ENCODE measurements at places on chromosomes 4 and X.

- DNase-seq = no peak
Measured at GRCh38 chrX:72392816-72393800, 87.4 kb upstream of the CITED1 start.

DNA sequence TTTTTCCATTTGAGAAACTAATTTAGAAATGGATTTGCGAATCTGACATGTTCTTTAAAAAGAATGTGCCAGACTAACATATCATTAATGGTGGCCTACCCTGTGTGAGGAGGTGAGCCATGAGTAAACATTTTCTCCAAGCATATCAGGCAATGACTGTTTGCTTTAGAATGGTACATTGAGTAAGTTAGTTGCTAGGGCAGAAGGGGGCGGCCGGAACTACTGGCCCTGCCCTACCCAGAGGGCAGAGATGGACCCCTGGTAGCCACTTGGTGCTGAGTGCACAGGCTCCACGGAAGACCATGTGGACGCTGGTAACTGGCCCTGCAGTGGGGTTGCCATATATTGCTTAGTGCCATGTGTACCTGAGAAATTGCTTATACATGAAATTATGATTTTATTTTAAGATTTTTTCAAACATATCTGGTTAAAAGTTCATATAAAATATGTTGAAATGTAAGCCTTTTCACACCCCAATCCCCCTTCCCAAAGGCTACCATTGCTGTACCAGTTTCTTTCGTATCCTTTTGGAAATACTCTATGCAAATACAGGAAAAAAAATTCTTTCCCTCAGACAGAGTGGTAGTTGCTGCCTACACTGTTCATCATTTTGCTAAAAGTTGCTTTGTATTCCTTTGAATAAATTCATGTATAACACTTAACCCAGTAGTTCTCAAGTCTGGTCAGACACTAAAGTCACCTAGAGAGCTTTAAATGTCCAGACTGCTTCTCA lies 8.8 kb downstream of the FNIP2 start:
- DNase-seq = no peak

DNA sequence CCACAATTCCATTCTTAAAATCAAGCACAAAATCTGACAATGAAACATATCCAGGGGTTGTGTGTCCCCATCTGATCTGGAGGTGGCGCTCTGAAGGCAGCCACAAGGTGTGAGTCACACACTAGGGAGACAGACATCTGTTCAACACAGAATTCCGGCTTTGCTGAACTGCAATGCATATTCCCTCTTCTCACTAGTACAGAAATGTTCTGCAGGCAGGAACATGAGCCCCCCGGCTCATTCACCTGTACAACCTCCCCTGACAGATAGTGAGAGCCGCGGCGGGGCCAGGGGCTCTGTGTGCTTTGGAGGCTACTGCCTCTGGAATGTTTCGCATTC lies 41.9 kb downstream of the WDR1 start:
- DNase-seq = no peak

- no peak for DNase-seq
Measured at GRCh38 chrX:46727441-46727840, 31.5 kb downstream of the SLC9A7 start.

DNA sequence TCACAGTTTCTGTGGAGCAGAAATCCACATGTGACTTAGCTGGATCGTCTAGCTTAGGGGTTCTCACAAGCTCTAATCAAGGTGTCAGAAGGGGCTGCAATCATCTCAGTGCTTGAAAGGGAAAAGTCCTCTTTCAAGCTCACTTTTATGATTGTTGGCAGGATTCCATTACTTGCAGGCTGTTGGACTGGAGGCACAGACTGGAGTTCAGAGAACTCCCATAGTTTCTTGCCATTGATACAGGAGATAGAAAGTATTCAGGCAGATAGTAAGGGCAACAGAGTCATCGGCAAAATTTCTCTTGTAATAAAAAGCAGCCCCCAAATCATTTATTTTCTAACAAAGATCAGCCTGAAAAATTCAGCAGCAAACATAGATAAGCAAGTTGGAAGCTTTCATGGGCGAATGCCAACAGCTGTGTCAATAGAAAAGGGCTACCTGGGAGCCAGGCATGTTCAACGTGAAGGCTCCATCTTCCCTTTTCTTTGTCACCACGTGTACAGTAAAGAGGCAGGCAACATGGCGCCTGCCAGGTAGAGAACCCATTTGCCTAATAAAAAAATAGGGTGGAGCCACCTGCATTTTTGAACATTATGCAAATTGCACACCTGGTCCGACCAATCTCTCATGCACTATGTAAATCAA lies 64.4 kb downstream of the CXCL13 start:
- no peak for DNase-seq

- no peak for DNase-seq
Measured at GRCh38 chrX:118772051-118772450, 44.6 kb downstream of the IL13RA1 start.

GRCh38 chr4:136012220-136012619 lies 1520.1 kb downstream of the PCDH18 start:
- no peak for DNase-seq

DNA sequence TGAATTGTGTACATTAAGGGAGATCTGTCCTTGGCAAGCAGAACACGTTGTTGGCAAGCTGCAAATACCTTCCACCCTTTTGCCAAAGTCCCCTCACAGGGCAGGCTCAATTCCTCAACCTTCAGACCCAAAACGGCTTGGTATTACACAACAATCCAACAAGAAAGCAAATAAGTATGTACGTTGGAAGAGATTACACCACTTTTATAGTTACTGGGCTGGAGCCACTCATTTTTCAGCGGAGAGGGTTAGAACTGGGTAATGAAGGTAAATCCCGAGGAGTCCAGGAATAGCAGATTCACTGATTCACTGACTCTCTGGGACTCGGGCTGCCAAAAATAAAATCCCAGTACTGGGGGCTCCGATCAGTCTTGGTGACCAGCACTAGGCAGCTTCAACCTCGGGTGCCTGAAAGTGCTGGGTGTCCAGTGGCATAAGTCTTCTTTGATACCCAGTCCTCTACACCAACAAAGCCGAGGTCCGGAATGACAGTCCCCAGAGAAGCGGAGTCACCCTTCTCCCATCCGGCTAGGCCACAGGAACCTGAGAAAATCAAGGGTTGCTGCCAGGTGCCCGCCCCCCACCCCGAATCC lies 587 bp downstream of the TIMM8A start:
- no peak for DNase-seq

DNA sequence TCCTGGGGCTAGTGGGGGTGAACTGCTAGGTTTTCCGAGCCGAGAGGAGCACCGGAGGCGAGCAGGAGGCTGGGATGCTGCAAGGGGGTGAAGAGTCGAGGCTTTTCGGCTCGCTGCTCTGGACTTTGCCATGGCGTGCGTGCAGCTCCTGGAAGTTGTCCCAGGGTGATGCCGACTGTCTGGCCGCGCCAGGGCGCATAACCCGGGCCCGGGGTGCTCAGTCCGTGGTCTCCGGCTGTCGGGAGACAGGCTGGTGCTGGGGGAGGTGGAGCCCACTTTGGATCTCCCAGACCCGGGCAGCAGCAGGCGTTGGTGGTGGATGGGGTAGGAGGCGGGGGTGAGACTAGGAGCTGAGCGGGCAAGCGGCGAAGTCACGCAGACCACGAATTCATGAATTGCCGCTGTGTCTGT lies 793 bp downstream of the GRIA3 start:
- no peak for DNase-seq

GRCh38 chrX:105190252-105190853 lies 30.1 kb downstream of the TEX13A start:
- DNase-seq = peak; percentile 16

DNA sequence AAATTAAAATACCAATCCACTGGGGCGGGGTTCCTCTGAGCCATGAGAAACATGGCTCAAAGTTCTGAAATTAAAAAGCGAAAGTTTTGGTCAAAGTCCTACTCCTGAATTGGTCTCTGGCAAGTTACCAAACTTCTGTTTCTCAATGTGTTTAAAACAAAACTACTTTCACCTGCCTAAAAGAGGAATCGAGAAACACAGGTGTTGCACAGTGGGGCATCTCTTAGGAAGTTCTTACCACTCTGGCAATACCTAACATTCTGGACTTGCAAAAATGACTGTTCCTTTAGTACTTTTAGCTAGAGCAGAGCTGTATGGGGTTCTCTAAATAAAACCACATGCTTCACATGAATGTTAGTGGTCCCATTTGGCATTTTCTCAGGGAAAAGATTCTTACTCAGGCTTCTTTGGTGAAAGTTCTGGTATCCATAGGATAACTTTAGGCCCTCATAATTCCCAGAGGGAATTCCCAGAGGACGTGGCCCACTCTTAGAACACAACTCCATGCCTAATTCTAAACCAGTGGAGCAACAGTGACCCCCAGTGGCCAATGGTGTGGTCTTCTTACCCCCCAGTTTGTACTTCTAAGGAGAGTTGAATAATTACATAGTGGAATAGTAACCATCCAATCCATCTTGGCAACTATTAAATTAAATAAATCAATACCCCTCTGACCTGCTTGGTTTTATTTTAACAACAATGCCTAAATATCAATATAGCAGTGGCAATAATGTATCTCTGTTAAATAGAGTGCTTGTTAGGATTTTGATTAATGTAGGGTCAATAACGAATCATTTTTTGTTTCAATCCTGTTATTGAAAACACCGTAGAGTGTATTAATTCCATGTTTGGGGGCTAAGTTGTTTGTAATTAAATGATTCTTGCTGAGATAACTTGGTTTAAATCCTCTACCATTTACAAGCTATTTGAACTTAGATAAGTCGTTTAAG lies 21.9 kb downstream of the BMP3 start:
- peak; percentile 30 for DNase-seq

DNA sequence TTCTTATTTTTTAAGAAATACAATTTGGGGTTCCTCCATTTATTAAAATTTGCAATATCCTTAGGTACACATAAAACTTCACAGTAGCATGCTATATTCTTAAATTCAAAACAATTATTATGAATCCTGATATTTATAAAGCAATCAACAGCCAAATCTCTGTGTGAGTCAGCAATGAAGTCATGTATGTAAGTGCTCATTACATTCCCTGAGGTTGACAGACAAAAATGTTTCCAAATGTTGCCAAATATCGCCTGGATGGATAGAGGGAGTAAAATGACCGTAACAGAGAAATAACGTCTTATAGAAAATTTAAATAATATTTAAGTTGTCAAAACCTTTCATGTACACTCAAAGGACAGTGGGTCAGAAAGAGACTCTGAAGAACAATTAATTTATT lies 220.0 kb downstream of the PCDH18 start:
- no peak for DNase-seq

- DNase-seq = no peak
Measured at GRCh38 chrX:38682095-38682494, 119.2 kb upstream of the MID1IP1 start.

DNA sequence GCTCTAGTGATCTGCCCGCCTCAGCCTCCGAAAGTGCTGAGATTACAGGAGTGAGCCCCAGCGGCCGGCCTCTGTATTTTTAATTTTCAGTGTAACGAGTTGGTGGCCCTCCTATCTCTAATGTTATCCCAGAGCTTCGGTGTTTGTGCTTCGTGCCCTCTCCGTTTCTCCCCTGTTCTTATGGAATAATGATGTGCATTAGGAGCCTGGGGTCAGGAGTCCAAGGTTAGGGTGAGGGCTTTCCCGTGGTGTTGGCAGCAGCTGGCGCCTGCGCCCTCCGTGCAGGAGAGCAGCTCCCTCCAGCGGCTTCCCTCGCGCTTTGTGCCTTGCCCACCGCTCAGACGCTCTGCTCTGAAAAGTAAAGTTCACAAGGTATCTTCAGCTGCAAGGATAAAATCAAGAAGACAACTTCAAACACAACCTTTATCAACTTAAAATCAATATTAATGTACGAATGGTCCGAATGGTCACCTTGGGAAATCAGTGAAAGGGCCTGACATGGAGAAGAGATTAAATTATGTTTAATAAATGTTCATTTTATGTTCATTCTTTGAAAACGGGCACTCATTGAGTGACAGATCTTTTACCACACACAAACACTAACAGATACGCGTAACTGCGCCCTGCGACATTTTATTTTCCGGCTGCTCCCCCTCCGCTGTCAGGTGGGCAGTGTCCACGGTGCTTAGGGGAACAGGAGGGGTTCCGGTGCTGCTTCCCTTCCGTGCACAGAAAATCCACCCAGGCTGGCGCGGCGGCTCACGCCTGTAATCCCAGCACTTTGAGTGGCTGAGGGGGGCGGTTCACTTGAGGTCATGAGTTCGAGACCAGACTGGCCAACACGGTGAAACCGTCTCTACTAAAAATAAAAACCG lies 62.4 kb downstream of the TRAPPC11 start:
- no peak for DNase-seq

DNA sequence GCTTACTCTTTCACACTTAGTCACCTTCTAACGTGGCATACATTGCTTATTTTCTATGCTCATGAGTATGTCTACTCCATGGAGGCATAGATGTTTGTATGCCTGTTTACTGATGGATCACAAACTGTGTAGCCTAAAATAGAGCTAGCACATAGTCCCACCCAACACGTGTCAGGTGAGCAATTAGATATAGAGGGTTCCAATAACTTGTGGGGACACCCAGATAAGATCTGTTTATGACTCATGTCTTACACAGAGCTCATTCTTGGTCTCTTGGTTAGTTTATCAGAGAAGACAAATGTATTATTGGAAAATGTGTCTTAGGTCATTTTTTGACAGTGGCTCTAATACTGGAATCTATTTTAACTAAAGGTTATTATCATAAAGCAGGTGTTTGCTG lies 6.8 kb downstream of the ZFP42 start:
- DNase-seq = no peak

DNA sequence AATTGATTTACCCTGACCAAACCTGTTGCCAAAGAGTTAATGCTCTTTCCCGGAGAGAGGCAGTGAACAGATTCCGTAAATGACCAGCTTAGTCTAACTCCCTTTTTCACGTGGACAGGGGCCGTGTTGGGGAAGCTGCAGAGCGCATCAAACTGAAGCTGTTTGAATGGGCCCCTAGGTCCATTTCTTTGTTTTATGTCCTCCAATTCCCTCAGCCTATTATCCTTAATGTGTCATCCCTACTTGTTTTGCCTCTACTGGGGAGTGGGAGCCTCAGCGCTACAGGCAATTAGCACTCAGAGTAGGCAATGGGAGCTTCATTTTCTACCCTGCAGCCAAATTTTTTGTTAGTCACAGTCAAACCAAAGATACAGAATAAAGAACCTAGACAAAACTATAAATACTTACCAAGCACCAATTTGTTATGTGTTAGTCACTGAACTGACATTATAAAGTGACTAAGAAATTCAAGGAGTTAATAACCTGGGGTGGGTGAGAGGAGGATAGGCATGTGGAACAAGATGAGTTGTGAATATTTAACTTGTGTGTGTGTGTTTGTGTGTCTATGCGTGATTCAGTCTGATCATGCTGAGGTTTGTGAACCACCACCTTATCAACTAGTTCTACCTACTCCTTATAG lies 417.4 kb downstream of the PACRGL start:
- DNase-seq = no peak

- no peak for DNase-seq
Measured at GRCh38 chrX:28756647-28757046, 169.4 kb downstream of the IL1RAPL1 start.
